ENCODE measurements at places on chromosomes 13 and 19.
A peak's percentile ranks its signal among the peaks of the same experiment; 100 is the strongest.

DNA sequence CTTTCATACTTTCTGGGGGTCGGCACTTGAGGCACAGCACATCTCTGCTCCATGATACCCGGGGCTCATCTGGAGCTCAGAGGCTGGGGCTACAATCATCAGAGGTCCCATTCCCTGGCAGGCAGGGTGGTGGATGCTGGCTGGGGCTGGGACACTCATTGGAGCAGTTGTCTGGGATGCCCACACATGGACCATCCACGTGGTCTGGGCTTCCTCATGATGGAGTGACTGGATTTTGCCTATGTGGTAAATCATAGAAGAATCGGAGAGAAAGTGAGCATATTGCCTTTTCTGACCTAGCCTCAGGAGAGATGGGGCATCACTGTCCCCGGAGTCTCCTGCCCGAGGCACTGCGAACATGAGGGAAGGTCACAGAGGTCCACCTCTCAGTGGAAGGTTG lies 91.4 kb upstream of the IRS2 start:
- no peak for DNase-seq

DNA sequence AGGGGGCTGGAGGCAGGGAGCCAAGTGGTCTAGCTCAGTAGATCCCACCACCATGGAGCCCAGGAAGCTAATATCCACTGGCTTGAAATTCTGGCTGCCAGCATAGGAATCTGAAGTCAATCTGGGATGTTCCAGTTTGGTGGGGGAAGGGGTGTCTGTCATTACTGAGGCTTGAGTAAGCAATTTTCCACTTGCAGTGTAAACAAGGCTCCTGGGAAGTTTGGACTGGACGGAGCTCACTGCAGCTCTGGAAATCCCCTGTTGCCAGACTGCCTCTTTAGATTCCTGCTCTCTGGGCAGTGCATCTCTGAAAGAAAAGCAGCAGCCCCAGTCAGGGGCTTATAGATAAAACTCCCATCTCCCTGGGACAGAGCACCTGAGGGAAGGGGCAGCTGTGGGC lies 349.2 kb upstream of the KLHL1 start:
- no peak for DNase-seq

DNA sequence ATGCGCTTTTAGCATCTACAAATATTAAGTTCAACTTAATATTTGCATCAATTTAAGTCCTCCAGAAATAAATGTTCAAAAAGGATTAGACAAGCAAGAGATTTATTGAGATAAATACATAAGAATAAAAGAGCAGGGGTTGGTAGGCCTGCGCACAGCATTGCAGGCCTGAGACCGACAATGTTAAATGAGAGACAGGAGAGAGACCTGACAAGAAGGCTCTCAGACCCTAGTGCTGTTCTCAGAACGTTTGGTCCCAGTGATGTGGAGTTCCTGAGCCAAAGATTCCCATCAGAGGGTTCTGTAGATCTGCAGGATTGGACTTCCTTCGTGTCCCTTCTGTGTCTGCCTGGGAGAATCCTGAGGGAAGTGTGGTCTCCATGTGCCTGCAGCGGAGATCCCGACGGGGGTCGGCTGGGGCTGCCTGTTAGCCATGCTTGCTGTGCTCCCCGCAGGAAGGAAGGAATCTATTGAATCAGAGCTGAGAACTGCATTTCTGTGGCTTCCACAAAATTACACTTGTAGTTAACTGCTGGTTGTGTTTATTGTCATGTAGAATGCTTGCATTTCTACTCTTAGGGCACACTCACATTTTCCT lies 369.9 kb upstream of the SLC10A2 start:
- DNase-seq, result no peak

DNA sequence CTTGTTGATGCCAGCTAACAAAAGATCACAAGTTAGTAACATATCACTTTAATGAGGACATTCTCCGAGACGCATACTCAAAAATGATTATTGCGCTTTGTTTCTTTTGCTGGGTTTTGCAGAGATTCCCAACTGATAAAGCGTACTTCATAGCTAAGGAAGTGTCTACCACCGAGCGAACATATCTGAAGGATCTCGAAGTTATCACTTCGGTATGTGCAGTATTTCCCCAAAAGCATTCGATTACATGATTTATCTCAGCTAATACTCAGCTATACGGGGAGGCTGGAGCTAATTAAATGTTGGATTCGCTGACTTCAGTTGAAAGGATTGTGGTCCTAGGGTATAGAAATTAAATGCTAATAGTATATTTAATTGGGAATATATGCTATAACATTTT lies 166.3 kb downstream of the STK24 start:
- DNase-seq, result no peak

GRCh38 chr19:12484371-12485051 lies at the start of gene ZNF709:
TSS of gene ZNF709 (minus strand) at chr19:12484816. CDS start at chr19:12484657, 159 bp downstream.
- DNase-seq, result peak; percentile 76

DNA sequence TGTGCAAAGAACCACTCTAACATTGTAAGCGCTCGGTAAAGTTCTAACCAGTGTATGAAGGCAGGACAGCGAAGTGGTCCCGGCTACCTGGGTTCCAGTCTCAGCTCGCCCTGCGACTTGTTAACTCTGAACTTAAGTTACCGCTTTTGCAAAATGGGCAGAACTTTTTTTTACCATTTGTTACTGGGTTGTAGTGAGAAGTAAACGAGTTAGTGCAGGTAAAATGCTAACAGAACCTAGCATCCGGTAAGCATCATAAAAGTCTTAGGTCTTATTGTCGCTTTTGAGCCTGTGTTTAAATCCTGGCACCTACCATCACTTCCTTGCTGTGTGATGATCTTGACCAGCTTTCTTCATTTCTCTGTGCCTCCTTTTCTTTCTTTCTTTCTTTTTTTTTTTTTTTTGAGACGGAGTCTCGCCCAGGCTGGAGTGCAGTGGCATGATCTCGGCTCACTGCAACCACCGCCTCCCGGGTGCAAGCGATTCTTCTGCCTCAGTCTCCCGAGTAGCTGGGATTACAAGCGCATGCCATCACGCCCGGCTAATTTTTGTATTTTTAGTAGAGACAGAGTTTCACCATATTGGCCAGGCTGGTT lies 734 bp upstream of the TRMT1 start:
- DNase-seq, result no peak

- DNase-seq, result no peak
Observed at GRCh38 chr19:802498-803098, 5.3 kb downstream of the PTBP1 start.

DNA sequence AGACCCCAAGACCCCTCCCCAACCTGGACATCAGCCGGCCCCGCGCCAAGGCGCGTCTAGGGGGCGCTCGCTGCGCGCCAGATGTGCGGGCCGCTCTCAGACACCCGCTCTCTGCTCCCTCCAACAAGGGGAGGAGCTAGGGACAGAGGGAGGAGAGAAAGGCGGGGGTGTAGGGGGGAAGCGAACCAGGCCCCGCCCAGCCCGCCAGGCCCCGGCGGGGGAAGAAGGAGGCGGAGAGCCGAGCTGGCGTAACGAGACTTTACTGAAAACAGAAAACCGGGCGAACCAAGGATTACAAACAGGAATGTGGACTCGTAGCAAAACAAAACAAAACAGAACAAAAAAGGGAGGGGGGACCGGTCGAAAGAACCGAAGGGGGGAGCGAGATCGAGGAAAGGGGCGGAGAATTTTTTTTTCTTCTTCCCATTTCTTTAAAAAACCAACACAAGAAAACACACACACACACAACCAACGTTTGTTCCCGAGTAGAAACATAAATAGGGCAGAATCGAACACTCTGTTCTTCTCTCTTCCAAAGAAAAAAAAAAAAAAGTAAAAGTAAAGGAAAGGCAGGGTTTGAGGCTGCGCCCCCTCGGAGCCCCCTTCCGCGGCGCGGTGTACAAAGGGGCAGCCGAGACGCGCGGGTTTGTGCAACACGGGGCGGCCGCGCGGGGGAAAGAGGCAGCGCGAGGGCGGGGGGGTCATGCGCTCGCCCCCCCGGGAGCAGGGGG lies 1.7 kb downstream of the JUND start:
- peak; percentile 66 for DNase-seq

GRCh38 chr13:33184530-33184929 lies 101.0 kb downstream of the STARD13 start:
- DNase-seq, result no peak

- DNase-seq, result no peak
Observed at GRCh38 chr19:33613620-33614000, 8.1 kb upstream of the CHST8 start.

DNA sequence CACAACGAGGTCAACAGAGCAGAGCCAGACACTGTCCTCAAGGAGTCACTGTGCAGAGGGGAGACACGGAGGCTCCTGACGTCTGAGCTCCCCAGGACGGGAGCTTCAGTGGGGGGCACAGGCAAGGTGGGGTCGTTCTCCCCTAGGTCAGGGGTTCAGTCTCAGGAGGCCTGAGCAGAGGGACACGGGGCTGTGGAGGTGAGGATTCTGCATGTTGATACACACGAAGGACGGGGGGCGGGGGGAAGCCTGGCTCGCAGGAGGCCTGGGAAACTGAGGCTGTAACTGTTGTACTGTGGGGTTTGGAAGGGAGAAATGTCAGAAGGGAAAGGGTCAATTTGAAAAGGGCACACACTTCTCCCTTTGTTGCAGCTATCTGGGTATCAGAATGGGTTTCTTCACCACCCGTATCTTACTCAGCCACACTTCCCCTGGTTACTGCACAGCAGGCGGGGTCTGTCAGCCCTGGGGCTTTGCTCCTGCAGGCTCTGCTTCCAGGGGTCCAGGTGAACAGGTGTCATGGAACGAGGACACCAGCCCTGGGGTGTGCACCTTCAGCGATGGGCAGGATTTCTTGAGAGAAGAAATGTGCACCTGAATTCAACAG lies 748 bp upstream of the SIGLEC8 start:
- no peak for DNase-seq

DNA sequence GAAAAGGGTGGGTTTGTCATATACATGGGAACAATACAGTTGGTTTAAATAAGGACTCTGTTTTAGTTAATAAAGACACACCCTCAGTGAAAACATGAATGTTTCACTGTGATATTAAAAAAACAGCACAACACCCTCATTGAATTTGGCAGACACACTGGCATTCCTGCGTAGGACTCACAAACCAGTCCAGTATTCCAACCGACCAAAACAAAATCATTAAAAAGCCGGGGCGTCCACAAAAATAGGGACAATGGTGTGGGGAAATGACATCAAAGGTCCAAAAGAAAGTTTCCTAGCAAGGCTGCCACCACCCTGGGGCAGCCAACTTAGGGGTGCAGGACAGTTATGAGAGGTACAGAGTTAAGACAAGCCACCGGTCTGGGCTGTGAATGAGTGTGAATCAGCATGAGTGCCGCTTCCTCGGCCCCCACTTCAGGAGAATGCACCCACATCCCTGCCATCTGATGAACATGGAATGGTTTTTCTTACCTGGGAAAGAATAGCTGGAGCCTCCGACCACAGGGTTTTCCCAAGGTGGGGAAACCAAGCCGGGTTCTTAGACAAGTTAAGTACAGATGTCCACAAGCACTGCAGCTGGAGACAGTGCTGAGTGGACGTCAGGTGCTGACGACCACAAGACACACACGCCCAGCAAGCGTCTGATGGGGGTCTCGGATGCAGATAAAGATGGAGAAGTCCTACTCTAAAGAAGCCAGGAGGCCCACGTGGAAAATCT lies 73.3 kb downstream of the KLF2 start:
- no peak for DNase-seq

GRCh38 chr19:50490991-50491472 lies 14.4 kb upstream of the GARIN5A start:
- no peak for DNase-seq

DNA sequence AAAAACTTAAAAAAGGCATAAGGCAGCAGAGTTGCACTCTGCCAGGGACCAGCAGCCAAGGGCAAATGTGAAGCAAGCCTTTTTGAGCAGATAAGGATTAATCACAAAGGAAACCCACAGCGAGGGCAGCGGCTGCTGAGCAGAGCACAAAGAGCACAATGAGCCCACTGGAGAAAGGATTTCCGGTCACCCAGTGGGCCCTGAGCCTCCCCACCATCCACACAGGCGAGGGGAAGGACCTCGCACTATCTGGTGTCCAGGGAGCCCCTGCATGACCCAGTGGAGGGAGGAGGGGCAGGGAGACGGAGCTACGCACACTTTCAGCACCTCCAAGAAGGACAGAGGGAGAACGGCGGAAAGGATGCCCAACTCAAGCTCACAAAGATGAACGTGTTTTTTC lies 40.0 kb downstream of the COL4A1 start:
- DNase-seq, result no peak

GRCh38 chr13:23629566-23630272 lies 59.5 kb downstream of the TNFRSF19 start:
- no peak for DNase-seq

GRCh38 chr13:52459668-52460067 lies 4.4 kb downstream of the CKAP2 start:
- no peak for DNase-seq

GRCh38 chr13:70043685-70044084 lies 63.9 kb upstream of the ATXN8OS start:
- no peak for DNase-seq

GRCh38 chr19:2793577-2793976 lies 8.3 kb downstream of the THOP1 start:
- DNase-seq, result no peak

DNA sequence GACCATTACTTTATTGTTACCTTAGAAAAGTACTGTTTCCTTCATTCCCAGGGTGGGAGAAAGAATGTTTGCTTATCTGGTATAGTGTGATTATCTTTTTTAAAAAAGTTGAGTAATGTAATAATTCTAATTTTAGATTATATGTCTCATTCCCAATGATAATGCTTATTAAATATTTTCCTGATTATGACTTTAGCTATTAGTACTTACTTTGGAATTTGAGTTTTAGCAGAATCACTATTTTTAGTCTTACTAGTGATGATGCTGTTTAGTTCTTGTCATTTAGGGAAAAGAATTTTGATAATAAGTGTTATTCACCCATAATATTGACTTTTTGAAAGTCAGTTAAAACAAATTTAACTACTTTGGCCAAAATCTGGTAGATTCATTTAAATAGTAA lies 95.2 kb downstream of the FRY start:
- DNase-seq, result no peak

DNA sequence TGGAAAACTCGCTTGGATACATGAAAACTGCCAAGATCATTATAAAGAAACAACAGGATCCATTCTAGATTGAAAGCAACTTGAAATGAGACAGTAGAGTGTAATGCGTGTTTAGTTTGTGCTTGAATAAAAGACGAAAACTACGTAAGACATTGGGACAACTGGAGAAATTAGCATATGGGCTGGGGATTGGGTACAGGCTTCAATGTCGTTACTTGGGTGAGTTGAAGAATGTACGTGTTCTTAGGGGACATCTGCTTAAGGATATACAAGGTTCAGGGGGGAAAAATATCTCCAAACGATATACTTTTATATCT lies 471 bp upstream of the ERVK3-1 start:
- DNase-seq, result no peak

DNA sequence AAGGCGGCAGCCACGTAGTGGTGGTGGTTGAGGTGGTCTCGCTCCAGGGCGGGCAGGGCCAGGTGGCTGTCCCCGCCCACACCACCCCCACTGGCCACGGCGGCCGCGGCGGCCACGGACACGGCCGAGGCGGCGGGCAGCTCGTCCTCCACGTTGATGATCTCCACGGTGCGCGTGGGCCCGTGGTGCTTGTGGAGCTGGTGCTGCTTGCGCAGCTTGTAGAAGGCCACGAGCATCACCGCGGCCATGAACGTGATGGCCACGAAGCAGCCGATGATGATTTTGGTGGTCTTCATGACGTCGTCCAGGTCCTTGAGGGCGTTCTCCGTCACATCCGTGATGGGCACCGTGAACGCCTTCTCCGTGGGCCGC lies 4.0 kb upstream of the ASPDH start:
- no peak for DNase-seq

Data from stimulated activated CD8-positive, alpha-beta memory T cell treated with anti-CD3 and anti-CD28 coated beads, Interleukin-4, amount 100 ng/mL, for 1 hour (primary cell).